ENCODE measurements at places on chromosomes 3 and 15. TPM values are rescaled to one million over a fixed set of nuclear protein-coding genes. Genes with fewer than 3 reads are reported as not detected.

RASL12 gene
- 6.5 TPM for polyA plus RNA-seq

GOLGA8H gene
- polyA plus RNA-seq: 0.58 TPM

DNA sequence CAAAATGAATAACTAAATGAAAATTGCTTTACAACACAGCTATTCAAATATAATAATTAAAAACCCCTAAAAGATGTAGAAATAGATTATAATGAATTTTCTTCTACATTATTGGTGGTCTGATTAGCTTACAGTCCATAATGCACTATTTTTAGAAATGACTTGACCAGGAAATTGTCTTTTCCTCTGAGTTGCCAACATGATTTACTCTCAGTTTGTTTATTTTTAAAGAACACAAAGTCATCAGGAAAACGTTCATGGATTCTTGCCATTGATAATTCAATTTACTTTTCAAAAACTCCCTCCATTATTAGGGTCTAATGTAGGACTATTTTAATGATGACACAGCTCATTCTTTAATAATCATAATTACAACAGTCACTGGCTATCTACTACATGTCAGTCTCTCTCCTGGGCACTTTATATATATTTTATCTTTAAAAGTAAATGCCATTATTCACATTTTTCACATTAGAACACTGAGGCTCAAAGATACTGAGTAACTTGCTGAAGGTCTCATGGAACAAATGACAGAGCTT is 1.1 kb downstream of the TM4SF18 start:
- DNase-seq: no peak

DNA sequence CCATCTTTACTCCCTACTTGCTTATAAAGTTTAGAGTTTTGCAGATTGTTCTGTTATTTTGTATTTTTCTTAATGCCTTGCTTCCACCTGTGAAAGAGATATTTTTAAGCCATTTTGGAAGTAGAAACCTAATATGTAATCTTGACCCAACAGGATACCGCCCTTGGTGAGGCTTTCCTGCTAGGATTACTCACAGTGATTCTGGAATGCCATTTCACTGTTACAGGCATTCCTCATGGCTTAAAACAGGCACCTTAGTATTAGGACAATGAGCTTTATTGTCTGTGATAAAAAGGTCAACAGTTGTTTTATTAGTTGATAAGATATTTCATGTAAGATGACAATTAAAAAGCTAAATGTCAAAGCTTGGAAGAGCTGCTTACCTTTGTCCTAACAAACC is 58.2 kb downstream of the PHLDB2 start:
- DNase-seq: no peak

- DNase-seq: no peak
Measured at GRCh38 chr3:24111711-24112110, 166.6 kb downstream of the NR1D2 start.

GRCh38 chr3:89447243-89447642 is 339.8 kb downstream of the EPHA3 start:
- no peak for DNase-seq
